Esophagus squamous epithelium (tissue), 5 donors: ENCODE measurements at places on chromosomes 7 and 10. TPM values are rescaled to one million over a fixed set of nuclear protein-coding genes. Genes with fewer than 3 reads are reported as not detected.

The EPO gene
- total RNA-seq: not detected

The SLC26A3 gene
- not detected for total RNA-seq

The DENND2A gene
- total RNA-seq: 0.92 TPM

The FAM131B gene
- total RNA-seq: 0.64 TPM

The OSBPL3 gene
- total RNA-seq: 10.8 TPM

The WNT8B gene
- not detected for total RNA-seq

The ANKRD30A gene
- not detected for total RNA-seq

The LIPJ gene
- total RNA-seq: not detected

The PDIA4 gene
- total RNA-seq: 98.3 TPM

The KCNIP2 gene
- not detected for total RNA-seq

The CLDN3 gene
- total RNA-seq: not detected

The SPDYE5 gene
- total RNA-seq: not detected

The PKD2L1 gene
- total RNA-seq: not detected

The PIK3AP1 gene
- 5.8 TPM for total RNA-seq

The VWDE gene
- total RNA-seq: 0.87 TPM

The UNCX gene
- total RNA-seq: not detected

The CFAP69 gene
- total RNA-seq: 9.0 TPM

The FZD1 gene
- 9.5 TPM for total RNA-seq

The MEOX2 gene
- total RNA-seq: 1.4 TPM

The DLX6 gene
- total RNA-seq: not detected

The HOXA3 gene
- 4.6 TPM for total RNA-seq

The OLAH gene
- total RNA-seq: 4.5 TPM

The PHKG1 gene
- total RNA-seq: not detected

The GPR15LG gene
- 304 TPM for total RNA-seq

The ZNF503 gene
- total RNA-seq: 14.3 TPM

The FANK1 gene
- 7.7 TPM for total RNA-seq

The BTBD16 gene
- not detected for total RNA-seq

The GIMAP5 gene
- 5.3 TPM for total RNA-seq

The PDZD7 gene
- not detected for total RNA-seq

The EBLN1 gene
- not detected for total RNA-seq

The LHPP gene
- total RNA-seq: 21.0 TPM

The GET4 gene
- 28.8 TPM for total RNA-seq

The ZNF853 gene
- 2.9 TPM for total RNA-seq

The ITGB1 gene
- 70.5 TPM for total RNA-seq

The C7orf33 gene
- not detected for total RNA-seq

The CTAGE15 gene
- total RNA-seq: not detected

The CACNB2 gene
- 37.0 TPM for total RNA-seq

The CPXM2 gene
- 2.5 TPM for total RNA-seq

The NME8 gene
- not detected for total RNA-seq

The MMD2 gene
- not detected for total RNA-seq
